Activated T-helper 2 cell treated with anti-CD3 and anti-CD28 coated beads, Interferon-gamma antibody, Interleukin-2, Interleukin-4, amounts not matched to agents 10 μg/mL and 5 μg/mL and 100 μg/mL, durations not matched to agents 14 hours and 24 hours and 36 hours (primary cell): ENCODE measurements at places on chromosomes 2 and 18.

DNA sequence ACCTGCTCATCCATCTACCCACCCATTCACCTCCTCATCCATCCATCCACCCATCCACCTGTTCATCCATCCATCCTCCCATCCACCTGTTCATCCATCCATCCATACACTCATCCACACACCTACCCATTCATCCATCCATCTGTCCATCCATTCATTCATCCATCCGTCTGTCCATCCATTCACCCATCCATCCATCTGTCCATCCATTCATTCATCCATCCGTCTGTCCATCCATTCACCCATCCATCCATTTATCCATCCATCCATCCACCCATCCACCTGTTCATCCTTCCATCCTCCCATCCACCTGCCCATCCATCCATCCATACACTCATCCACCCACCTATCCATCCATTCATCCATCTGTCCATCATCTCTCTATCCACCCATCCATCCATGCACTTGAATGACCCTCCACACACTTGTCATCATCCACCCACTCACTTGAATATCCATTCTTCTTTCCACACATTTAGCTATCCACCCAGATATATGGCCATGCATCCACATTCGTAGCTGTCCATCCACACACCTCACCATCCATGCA is 45.0 kb downstream of the CROCC2 start:
- no peak overlapping the region for H3K4me3 ChIP-seq
- no peak for DNase-seq
- H3K36me3 ChIP-seq, result no peaks in the 10 kb centered on the region
- no peak overlapping the region for H3K27ac ChIP-seq
- no peaks in the 10 kb centered on the region for H3K27me3 ChIP-seq
- no peaks in the 10 kb centered on the region for H3K4me1 ChIP-seq

- H3K4me1 ChIP-seq, result no peaks in the 10 kb centered on the region
- no peaks in the 10 kb centered on the region for H3K27me3 ChIP-seq
- H3K36me3 ChIP-seq, result no peaks in the 10 kb centered on the region
- DNase-seq, result no peak
- no peak overlapping the region for H3K4me3 ChIP-seq
Observed at GRCh38 chr18:33826151-33826550, 248.1 kb downstream of the ASXL3 start.

DNA sequence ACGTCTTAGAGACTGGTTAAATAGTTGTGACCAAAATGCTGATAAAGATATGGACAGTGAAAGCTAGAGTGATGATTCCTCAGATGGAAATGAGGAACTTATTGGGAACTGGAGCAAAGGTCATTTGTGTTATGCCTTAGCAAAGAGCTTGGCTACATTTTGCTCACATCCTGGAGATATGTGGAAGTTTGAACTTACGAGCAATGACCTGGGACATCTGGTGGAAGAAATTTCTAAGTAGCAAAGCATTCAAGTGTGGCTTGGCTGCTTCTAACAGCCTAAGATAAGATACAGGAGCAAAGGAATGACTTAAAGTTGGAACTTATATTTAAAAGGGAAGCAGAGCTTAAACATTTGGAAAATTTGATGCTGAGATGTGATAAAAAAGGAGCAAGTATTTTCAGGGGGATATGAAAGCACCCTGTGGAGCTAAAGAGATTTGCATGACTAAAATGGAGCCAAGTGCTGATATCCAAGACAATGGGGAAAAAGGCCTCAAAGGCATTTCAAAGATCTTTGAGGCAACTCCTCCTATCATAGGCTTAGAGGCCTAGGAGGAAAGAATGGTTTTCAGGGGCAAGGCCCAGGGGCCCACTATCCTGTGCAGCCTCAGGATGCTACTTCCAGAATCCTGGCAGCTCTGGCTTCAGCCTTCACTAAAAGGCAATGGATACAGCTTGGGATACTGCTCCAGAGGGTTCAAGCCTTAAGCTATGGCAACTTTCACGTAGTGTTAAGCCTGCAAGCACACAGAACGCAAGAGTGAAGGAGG is 124.1 kb upstream of the KLHL14 start:
- DNase-seq, result no peak
- H3K27ac ChIP-seq, result no peak overlapping the region
- no peak overlapping the region for H3K4me3 ChIP-seq
- no peaks in the 10 kb centered on the region for H3K4me1 ChIP-seq
- no peaks in the 10 kb centered on the region for H3K27me3 ChIP-seq
- H3K36me3 ChIP-seq, result no peaks in the 10 kb centered on the region

GRCh38 chr18:61955644-61956043 is 62.8 kb upstream of the RNF152 start:
- no peak overlapping the region for H3K4me3 ChIP-seq
- peaks cover 31% of the 10 kb centered on the region for H3K4me1 ChIP-seq
- no peaks in the 10 kb centered on the region for H3K36me3 ChIP-seq

- H3K4me1 ChIP-seq, result peaks cover 25% of the 10 kb centered on the region
- H3K4me3 ChIP-seq, result no peak overlapping the region
- no peaks in the 10 kb centered on the region for H3K27me3 ChIP-seq
- H3K36me3 ChIP-seq, result no peaks in the 10 kb centered on the region
Observed at GRCh38 chr2:12429779-12430406, 286.8 kb upstream of the TRIB2 start.

DNA sequence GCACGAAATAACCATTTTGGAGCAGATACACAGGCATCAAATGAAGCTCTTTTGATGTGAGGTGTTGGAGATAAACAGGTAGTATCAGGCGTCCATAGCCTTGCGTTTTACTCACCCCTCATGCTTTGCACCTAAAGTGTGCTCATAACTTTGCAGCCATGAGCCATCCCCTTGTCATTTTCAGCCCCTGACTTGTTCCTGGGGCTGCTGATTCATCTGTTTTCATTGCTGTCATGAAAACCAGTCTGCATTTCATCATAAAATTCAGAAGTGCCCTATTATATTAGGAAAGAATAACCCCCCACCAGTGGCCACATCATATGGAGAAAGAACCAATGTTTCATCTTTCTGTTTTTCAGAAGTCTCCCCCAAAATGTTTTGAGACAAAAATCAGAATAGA is 329.7 kb upstream of the NRP2 start:
- H3K4me1 ChIP-seq, result no peaks in the 10 kb centered on the region
- H3K27ac ChIP-seq, result no peak overlapping the region
- no peak for DNase-seq
- no peaks in the 10 kb centered on the region for H3K36me3 ChIP-seq

DNA sequence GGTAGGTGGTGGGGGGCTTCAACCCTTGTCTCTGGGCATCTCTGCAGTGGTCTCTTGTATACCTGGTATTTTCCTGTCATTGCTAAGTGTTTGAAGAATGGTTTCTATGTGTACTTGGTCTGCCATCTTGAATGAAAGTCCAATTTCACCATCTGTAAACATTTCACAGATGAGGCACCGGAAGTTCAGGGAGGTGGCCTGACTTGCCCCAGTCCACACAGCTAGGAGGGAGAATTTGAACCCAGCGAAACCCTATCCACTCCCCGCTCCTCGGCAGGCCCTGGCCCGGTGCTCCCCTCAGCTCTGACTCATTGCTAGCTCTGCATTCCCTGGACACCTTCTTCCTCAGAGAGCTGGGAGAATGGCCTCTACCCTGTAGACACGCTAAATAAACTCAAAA is 30.5 kb downstream of the ZAP70 start:
- H3K4me1 ChIP-seq, result peaks cover 59% of the 10 kb centered on the region
- no peak overlapping the region for H3K4me3 ChIP-seq
- H3K36me3 ChIP-seq, result peaks cover 56% of the 10 kb centered on the region
- H3K27me3 ChIP-seq, result no peaks in the 10 kb centered on the region
- no peak overlapping the region for H3K27ac ChIP-seq

GRCh38 chr2:40016151-40016885 is 237.3 kb upstream of the THUMPD2 start:
- H3K27me3 ChIP-seq, result no peaks in the 10 kb centered on the region
- H3K36me3 ChIP-seq, result peaks cover 39% of the 10 kb centered on the region
- no peak for DNase-seq
- no peak overlapping the region for H3K27ac ChIP-seq
- no peak overlapping the region for H3K4me3 ChIP-seq
- no peaks in the 10 kb centered on the region for H3K4me1 ChIP-seq

GRCh38 chr18:3541549-3542386 is 91.8 kb downstream of the TGIF1 start:
- H3K4me3 ChIP-seq, result no peak overlapping the region
- H3K36me3 ChIP-seq, result no peaks in the 10 kb centered on the region

GRCh38 chr2:24824966-24825882 is 32.0 kb downstream of the CENPO start:
- no peaks in the 10 kb centered on the region for H3K27me3 ChIP-seq
- H3K4me1 ChIP-seq, result peaks cover 21% of the 10 kb centered on the region
- DNase-seq, result no peak

DNA sequence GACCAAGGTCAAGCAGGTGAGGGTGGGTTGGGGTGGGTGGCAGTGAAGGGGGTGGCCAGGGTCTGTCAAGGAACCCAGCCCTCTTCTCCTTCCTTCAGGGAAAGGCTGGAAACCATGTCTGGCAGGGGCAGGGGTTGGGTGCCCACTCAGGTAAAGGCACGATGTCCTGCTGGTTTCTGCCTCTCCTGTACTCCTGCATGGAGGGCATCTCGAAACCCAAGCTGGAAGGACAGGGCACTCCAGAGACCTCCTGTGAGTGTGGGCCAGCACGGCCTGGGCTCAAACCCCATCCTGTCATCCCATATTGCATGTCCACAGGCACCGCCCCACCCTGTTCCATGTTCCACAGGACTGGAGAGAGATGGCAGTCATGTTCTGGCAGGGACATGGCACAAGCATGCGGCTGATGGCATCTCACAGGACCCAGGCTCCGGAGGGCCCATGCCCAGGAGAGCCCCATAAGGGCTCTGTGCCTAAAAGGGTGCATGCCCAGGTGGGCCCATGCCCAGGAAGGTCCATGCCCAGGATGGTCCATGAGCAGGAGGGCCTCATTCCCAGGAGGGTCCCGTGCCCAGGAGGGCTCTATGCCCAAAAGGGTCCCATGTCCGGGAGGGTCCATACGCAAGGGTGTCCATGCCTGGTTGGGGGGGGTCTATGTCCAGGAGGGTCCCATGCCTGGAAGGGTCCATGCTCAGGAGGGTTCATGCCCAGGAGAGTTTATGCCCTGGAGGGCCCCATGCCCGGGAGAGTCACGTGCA is 6.4 kb downstream of the GPR35 start:
- DNase-seq, result no peak
- H3K27me3 ChIP-seq, result no peaks in the 10 kb centered on the region
- no peak overlapping the region for H3K27ac ChIP-seq
- peaks cover 49% of the 10 kb centered on the region for H3K36me3 ChIP-seq
- no peak overlapping the region for H3K4me3 ChIP-seq

DNA sequence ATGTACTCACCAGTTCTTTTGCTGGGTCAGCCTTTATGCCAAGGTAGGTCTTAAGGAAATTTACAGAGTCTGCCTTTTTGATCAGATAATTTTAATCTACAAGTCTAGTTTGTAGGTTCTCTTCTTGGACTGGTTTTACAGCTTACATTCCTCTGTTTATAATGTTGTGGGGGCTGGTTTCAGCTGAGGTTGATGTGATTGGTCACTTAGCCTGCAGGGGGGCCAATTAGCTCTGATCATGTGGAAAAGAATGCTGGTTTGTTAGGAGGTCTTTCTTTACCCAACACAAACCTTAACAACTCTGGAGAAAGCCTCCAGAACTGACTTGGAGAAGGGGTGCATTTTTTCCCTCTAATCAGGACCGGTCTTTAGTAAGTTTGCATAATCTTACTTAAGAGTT is at the start of gene KCNJ13:
Gene KCNJ13 (minus strand): TSS at position 131 of the 400 bp plus-strand sequence. CDS start 5,203 bp downstream, outside the sequence.
- no peak for DNase-seq
- peaks cover 26% of the 10 kb centered on the region for H3K4me1 ChIP-seq
- no peaks in the 10 kb centered on the region for H3K27me3 ChIP-seq
- H3K36me3 ChIP-seq, result peaks cover 37% of the 10 kb centered on the region
- no peak within 1 kb of the TSS for H3K4me3 ChIP-seq
- H3K27ac ChIP-seq, result no peak within 1 kb of the TSS

DNA sequence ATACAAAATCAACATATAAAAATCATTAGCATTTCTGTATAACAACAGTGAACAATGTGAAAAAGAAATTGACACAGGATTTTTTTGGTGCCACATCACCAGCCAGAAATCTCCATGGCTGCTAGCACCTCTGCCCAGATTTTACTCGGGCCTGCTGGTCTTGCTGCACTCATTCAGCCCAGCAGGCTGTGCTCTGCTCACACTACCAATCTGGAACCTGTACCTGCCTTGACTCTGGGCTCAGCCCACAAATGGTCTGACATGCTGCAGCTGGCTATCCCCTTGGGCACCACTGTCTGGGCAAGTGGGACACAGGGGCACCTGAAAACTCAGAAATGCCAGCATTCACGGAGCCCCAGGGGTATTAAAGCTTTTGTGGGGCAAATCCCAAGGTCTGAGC is 392.5 kb upstream of the NRXN1 start:
- H3K4me1 ChIP-seq, result no peaks in the 10 kb centered on the region
- no peaks in the 10 kb centered on the region for H3K27me3 ChIP-seq
- no peak overlapping the region for H3K4me3 ChIP-seq
- H3K36me3 ChIP-seq, result no peaks in the 10 kb centered on the region
- no peak overlapping the region for H3K27ac ChIP-seq

GRCh38 chr2:97546711-97547110 is 43.0 kb downstream of the ANKRD36B start:
- H3K36me3 ChIP-seq, result peaks cover 57% of the 10 kb centered on the region
- no peak overlapping the region for H3K27ac ChIP-seq
- DNase-seq, result no peak
- no peak overlapping the region for H3K4me3 ChIP-seq
- no peaks in the 10 kb centered on the region for H3K27me3 ChIP-seq

DNA sequence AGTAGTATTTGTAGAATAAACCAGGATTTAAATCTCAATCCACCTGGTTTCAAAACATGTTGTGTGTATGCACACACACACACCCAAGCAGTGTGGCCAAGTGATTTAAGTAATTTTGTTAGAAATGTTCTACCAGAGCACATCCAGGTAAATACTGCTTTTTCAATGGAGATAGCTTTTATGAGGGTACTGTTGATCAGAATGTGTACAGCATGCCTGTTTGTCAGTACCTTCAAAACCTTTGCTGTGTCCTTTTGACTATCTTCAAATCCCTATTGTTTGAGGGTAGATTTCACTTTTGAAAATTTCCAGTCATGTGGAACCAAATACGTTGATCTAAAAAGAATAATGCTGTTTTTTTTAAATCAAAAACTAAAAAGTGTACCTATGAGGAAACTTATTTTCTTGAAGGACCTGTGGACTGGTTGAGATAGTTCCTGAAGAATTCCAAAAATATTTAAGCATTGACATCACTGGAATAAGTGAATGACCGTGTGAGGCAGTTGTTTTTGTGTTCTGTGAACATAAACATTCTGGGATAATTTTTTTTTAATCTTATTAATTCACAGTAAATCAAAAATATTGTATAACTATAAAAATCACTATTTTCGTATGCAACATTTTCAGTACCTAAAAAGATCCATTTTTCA is 70.9 kb downstream of the PTRHD1 start:
- DNase-seq, result no peak
- H3K36me3 ChIP-seq, result peaks cover 9% of the 10 kb centered on the region
- H3K27ac ChIP-seq, result no peak overlapping the region

DNA sequence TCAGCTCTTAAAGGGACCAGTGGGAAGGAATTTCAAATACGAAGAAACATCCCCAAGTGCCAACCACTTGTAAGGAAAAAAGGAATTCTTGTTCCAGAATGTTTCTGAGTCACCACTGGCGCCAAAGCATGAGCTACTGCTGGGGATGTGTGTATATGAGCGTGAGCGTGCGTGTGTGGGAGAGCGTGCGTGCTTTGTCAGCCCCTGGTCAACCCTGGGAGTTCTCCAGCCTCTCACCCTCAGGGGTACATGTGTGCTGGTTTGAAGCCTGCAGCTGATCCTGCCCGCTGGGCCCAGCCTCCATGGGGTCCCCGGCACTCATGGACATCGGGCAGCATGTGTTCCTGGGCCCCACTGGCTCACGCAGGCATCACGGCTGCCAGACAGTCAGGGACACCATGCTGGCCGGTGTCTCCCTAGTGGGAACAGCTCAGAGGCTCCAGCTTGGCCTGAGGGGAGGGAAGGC is 17.1 kb downstream of the HS6ST1 start:
- DNase-seq, result no peak
- no peak overlapping the region for H3K27ac ChIP-seq
- no peaks in the 10 kb centered on the region for H3K36me3 ChIP-seq
- H3K4me1 ChIP-seq, result no peaks in the 10 kb centered on the region
